ENCODE measurements at places on chromosomes 12 and 14. TPM values are rescaled to one million over a fixed set of nuclear protein-coding genes. Genes with fewer than 3 reads are reported as not detected.
A peak's percentile ranks its signal among the peaks of the same experiment; 100 is the strongest.

GRCh38 chr12:88057994-88058718, 29.0 kb upstream of the C12orf50 start:
- H3K27me3 ChIP-seq, result no peaks in the 10 kb centered on the region
- H3K27ac ChIP-seq, result no peak overlapping the region
- no peak for DNase-seq
- peaks cover 7% of the 10 kb centered on the region for H3K4me1 ChIP-seq
- H3K36me3 ChIP-seq, result peaks cover 3% of the 10 kb centered on the region

GRCh38 chr12:68458866-68459265, 126.7 kb upstream of the MDM1 start:
- DNase-seq, result no peak
- no peak overlapping the region for H3K4me3 ChIP-seq
- peaks cover 37% of the 10 kb centered on the region for H3K4me1 ChIP-seq
- no peaks in the 10 kb centered on the region for H3K27me3 ChIP-seq
- no peak overlapping the region for H3K27ac ChIP-seq
- H3K36me3 ChIP-seq, result peaks cover 3% of the 10 kb centered on the region

- peaks cover 6% of the 10 kb centered on the region for H3K36me3 ChIP-seq
- H3K27me3 ChIP-seq, result peaks cover 25% of the 10 kb centered on the region
- H3K4me1 ChIP-seq, result no peaks in the 10 kb centered on the region
- DNase-seq, result no peak
These were observed 31.9 kb downstream of the CACNA2D4 start for GRCh38 chr12:1886396-1887008.

DNA sequence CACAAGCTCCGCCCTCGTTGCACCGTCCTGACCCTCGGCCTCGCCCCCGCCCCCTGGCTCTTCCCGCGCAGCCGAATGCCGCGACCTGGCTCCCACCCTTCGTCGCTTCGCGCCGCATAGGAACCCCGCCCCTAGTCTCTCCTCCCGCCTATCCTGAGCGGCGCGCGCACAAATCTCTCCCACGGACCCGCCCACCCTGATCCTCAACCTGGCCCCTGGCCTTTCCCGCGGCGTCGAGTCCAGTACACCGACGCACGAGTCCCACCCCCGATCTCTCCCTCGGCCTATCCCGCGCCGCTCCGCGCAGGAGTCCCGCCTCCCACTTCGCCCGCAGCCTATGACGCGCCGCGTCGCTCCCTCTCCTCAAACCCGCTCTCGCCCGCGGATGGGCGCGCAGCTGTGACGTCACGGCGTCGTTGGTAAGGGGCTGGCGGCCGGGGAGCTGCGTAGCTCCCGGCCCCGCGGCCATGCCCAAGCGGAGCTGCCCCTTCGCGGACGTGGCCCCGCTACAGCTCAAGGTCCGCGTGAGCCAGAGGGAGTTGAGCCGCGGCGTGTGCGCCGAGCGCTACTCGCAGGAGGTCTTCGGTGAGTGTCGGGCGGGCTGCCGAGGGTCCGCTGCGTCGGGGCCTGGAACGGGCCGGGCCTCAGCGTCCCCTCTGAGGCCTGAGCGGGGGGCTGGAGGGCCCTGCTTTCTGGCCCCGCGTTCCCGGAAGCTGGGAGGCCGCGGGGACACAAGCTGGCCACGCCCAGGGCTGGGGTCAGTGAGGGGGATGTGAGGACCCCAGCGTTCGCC, at the start of gene SIVA1:
Gene SIVA1, plus strand, starts transcription at position 413 of the 793 bp plus-strand sequence. Its CDS starts 55 bp downstream, at position 468.
- H3K27me3 ChIP-seq, result no peaks in the 10 kb centered on the region
- no peaks in the 10 kb centered on the region for H3K36me3 ChIP-seq
- H3K4me3 ChIP-seq, result peak within 1 kb of the TSS; percentile 91
- peak within 1 kb of the TSS; percentile 72 for H3K27ac ChIP-seq
- DNase-seq, result peak; percentile 100

- no peak overlapping the region for H3K4me3 ChIP-seq
- H3K27ac ChIP-seq, result no peak overlapping the region
- H3K27me3 ChIP-seq, result peaks cover 7% of the 10 kb centered on the region
These were observed 51.3 kb upstream of the PTCSC3 start for GRCh38 chr14:36227802-36228201.

GRCh38 chr12:89674326-89674942, 34.2 kb downstream of the ATP2B1 start:
- no peak overlapping the region for H3K4me3 ChIP-seq
- no peaks in the 10 kb centered on the region for H3K27me3 ChIP-seq
- H3K36me3 ChIP-seq, result peaks cover under 1% of the 10 kb centered on the region
- H3K4me1 ChIP-seq, result peaks cover 69% of the 10 kb centered on the region
- peak overlapping the region; percentile 63 for H3K27ac ChIP-seq
- no peak for DNase-seq

The GLIPR1L1 gene
- not detected for total RNA-seq

- no peaks in the 10 kb centered on the region for H3K27me3 ChIP-seq
- H3K36me3 ChIP-seq, result no peaks in the 10 kb centered on the region
- no peak overlapping the region for H3K27ac ChIP-seq
- DNase-seq, result no peak
These were observed 110.5 kb downstream of the TGFB3 start for GRCh38 chr14:75871181-75871880.

- no peak overlapping the region for H3K4me3 ChIP-seq
- H3K27me3 ChIP-seq, result no peaks in the 10 kb centered on the region
- DNase-seq, result no peak
- no peak overlapping the region for H3K27ac ChIP-seq
- H3K4me1 ChIP-seq, result no peaks in the 10 kb centered on the region
- H3K36me3 ChIP-seq, result no peaks in the 10 kb centered on the region
These were observed 44.4 kb upstream of the PLEKHA5 start for GRCh38 chr12:19085090-19085489.

- no peak for DNase-seq
- H3K4me1 ChIP-seq, result no peaks in the 10 kb centered on the region
- H3K27me3 ChIP-seq, result no peaks in the 10 kb centered on the region
- H3K36me3 ChIP-seq, result peaks cover 2% of the 10 kb centered on the region
These were observed 116.5 kb downstream of the RFLNA start for GRCh38 chr12:124411281-124411878.

GRCh38 chr12:64746663-64747062, 12.5 kb downstream of the GNS start:
- peaks cover 9% of the 10 kb centered on the region for H3K36me3 ChIP-seq
- H3K27me3 ChIP-seq, result no peaks in the 10 kb centered on the region
- H3K4me3 ChIP-seq, result no peak overlapping the region
- H3K4me1 ChIP-seq, result peaks cover 15% of the 10 kb centered on the region
- DNase-seq, result no peak

The LRRC9 gene
- not detected for total RNA-seq

- H3K27ac ChIP-seq, result no peak overlapping the region
- no peaks in the 10 kb centered on the region for H3K36me3 ChIP-seq
- DNase-seq, result no peak
- H3K27me3 ChIP-seq, result no peaks in the 10 kb centered on the region
These were observed 87.0 kb downstream of the TSHR start for GRCh38 chr14:81042438-81042837.

The UNC79 gene
- 0.05 TPM for total RNA-seq

DNA sequence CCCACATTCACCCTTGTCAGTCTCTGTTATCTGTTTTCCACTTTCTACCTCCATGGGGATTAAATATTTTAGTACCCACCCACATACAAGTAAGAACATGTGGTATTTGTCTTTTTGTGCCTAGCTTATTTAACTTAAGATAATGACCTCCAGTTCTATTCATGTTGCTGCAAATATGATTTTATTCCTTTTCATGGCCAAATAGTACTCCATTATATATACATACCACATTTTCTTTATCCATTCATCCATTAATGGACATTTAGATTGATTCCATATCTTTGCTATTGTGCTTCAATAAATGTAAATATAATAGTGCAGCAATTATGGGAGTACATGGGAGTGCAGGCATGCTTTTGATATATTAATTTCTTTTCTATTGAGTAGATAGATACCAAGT, 185.8 kb downstream of the RPAP3 start:
- no peaks in the 10 kb centered on the region for H3K4me1 ChIP-seq
- H3K27ac ChIP-seq, result no peak overlapping the region
- H3K27me3 ChIP-seq, result no peaks in the 10 kb centered on the region
- peaks cover 7% of the 10 kb centered on the region for H3K36me3 ChIP-seq

- H3K4me1 ChIP-seq, result no peaks in the 10 kb centered on the region
- H3K4me3 ChIP-seq, result no peak overlapping the region
- no peaks in the 10 kb centered on the region for H3K27me3 ChIP-seq
- H3K27ac ChIP-seq, result no peak overlapping the region
- DNase-seq, result no peak
- no peaks in the 10 kb centered on the region for H3K36me3 ChIP-seq
These were observed 394.3 kb downstream of the EGLN3 start for GRCh38 chr14:33556382-33557121.

The LRRC10 gene
- total RNA-seq, result not detected

The OR6C2 gene
- not detected for total RNA-seq

DNA sequence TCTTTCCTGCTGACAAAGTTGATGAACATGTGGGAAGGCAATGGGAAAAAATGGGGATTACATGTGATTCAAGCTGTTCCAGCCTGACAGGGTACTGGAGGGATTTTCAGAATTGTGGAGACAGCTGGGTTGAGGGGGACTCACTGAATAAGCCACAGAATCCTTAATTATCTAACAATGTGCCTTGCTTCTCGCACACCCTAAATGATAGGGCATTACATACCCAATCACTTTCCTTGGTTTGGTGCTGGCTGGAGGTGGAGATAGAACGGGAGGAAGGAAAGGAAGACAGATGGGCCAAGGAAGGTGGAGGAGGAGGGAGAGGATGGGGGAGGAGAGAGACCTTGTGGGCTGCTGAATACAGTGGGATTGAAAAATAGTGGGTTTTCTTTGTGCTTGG, 20.7 kb downstream of the PELI2 start:
- no peak for DNase-seq
- peaks cover 45% of the 10 kb centered on the region for H3K4me1 ChIP-seq
- H3K27ac ChIP-seq, result no peak overlapping the region
- no peaks in the 10 kb centered on the region for H3K36me3 ChIP-seq
- no peak overlapping the region for H3K4me3 ChIP-seq

DNA sequence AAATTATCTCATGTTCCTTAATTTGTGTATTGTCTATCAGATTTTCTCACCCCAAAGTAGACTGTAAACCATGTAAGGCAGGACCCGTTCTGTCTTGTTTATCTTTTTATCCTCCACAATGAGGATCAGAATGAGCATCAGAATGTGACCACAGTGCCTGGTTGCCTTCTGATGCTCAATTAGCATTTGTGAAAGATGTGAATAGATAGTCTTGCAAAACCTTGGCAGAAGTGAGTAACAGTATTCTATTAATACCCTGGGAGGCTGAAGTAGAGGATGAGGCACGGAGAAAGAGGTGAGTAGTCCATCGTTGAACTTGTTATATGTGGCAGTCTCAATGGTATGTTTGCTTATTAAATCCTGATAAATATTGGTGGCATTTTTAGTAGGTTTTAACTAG, 781.4 kb downstream of the NRXN3 start:
- H3K36me3 ChIP-seq, result no peaks in the 10 kb centered on the region
- no peak overlapping the region for H3K4me3 ChIP-seq
- no peak overlapping the region for H3K27ac ChIP-seq
- no peak for DNase-seq
- no peaks in the 10 kb centered on the region for H3K4me1 ChIP-seq
- H3K27me3 ChIP-seq, result peaks cover 7% of the 10 kb centered on the region

DNA sequence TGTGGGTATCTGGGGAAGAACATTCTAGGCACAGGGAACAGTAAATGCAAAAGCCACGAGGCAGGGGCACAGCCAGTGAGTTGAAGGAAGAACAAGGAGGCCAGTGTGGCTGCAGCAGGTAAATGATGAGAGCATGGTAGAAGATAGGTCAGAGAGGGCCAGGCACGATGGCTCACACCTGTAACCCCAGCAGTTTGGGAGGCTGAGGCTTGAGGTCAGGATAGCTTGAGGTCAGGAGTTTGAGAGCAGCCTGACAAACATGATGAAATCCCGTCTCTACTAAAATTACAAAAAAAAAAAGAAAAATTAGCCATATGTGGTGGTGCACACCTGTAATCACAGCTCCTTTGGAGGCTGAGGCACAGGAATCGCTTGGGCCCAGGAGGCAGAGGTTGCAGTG, 86.7 kb upstream of the ESRRB start:
- no peaks in the 10 kb centered on the region for H3K27me3 ChIP-seq
- no peak overlapping the region for H3K27ac ChIP-seq
- no peaks in the 10 kb centered on the region for H3K4me1 ChIP-seq
- no peaks in the 10 kb centered on the region for H3K36me3 ChIP-seq

- H3K27ac ChIP-seq, result no peak overlapping the region
- H3K4me3 ChIP-seq, result no peak overlapping the region
- DNase-seq, result no peak
These were observed 139.5 kb upstream of the AEBP2 start for GRCh38 chr12:19299765-19300164.

GRCh38 chr12:124021007-124021406, 48.0 kb downstream of the ZNF664 start:
- no peaks in the 10 kb centered on the region for H3K27me3 ChIP-seq
- peaks cover 4% of the 10 kb centered on the region for H3K4me1 ChIP-seq
- DNase-seq, result no peak
- no peaks in the 10 kb centered on the region for H3K36me3 ChIP-seq
- H3K4me3 ChIP-seq, result no peak overlapping the region

The ACSM4 gene
- not detected for total RNA-seq

DNA sequence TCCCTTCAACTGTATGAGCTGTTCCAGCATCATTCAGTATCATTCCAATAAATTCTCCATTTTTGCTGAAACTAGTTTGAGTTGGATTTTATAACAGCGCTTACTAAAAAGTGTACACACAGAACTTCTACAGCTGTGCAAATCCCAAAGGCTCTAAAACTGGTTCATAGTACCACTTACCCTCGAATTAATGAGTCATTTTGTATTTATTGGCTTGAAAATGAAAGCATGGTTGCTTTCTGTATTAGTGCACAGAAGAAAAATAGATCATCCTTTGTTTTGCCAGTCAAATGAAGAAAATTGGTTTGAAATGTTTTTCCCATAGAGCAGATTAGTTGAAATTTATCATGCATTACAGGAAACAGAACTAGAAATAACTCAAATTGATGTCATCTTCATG, 268.3 kb upstream of the CPNE8 start:
- no peak for DNase-seq
- H3K27me3 ChIP-seq, result no peaks in the 10 kb centered on the region
- H3K4me3 ChIP-seq, result no peak overlapping the region
- H3K4me1 ChIP-seq, result no peaks in the 10 kb centered on the region

- H3K27ac ChIP-seq, result no peak within 1 kb of the TSS
- peaks cover 13% of the 10 kb centered on the region for H3K4me1 ChIP-seq
- peaks cover 20% of the 10 kb centered on the region for H3K27me3 ChIP-seq
- peak within 1 kb of the TSS; percentile 64 for H3K4me3 ChIP-seq
These were observed at the start of gene CCDC175 for GRCh38 chr14:59576332-59577294. Gene CCDC175, minus strand, starts transcription at chr14:59576812. Its CDS starts 37 bp downstream, at chr14:59576775.

DNA sequence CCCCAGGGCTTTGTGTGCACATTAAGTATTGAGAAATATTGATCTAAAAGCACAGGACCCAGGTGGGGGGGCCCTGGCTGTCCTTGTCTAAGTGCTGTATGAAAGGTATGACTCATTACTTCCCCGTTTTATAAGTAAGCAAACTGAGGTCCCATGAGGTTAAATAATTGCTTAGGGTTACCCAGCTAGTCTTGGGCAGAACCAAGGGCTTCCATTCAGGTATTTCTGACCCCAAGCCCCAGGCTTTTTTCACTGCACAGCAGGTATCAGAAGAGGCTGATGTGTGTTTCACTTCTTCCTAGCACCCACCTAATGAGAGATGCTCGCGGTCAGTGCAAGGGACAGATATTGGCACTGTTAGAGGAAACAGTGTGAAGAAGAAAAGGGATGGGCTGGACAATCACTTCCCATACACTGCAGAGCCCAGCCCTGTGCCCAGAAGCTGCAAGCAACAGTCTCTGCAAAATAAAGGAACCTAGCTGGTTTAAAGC, 4.7 kb upstream of the TC2N start:
- H3K4me1 ChIP-seq, result peaks cover 94% of the 10 kb centered on the region
- DNase-seq, result peak; percentile 56
- H3K36me3 ChIP-seq, result peaks cover 4% of the 10 kb centered on the region
- no peaks in the 10 kb centered on the region for H3K27me3 ChIP-seq
- H3K4me3 ChIP-seq, result peak overlapping the region; percentile 77

The BCL11B gene
- 58.0 TPM for total RNA-seq

Data from activated T-cell treated with anti-CD3 and anti-CD28 coated beads, Interleukin-2, amount 50 U/mL, for 72 hours (primary cell).